ENCODE measurements at places on chromosomes 1 and 21.

- DNase-seq, result no peak
Measured at GRCh38 chr1:112904831-112905261, 51.1 kb downstream of the SLC16A1 start.

DNA sequence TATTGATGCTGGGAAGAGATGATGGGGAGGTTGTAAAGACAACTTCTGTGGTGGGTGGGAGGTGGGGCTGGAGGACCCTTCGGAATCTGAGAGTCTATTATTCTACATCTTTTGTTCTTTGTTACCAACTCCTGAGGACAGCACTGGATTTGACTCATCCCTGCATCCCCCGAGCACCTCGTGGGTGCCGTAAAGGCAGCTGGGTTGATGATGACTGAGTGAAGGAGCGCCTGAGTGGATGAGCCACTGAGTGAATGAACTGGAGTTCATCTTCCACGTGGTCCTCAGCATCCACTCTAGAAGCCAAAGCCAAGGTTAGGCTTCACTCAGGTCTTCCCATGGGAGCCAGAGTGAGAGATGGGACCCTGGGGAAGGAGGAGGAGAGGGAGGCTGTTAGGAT is 77.6 kb downstream of the LRRN2 start:
- DNase-seq, result no peak

DNA sequence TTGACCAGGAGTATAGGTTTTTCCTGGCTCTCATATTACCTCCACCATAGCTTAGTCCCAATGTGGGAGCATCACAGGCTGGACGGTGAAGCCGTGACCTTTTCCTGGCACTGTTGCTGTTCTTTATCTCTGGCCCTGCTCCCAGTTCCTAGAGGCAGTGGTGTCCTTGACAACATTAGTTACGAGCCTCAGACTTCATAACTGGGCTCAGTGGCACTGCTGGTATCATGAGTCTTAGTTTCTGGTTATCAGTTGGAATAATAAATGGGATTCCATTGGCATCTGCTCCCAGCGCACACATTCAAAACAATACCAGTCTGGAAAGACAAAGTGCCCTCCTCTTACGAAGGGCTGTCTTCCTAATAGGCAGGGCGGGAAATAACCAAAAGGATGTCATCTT is 8.0 kb downstream of the RNPEP start:
- no peak for DNase-seq

DNA sequence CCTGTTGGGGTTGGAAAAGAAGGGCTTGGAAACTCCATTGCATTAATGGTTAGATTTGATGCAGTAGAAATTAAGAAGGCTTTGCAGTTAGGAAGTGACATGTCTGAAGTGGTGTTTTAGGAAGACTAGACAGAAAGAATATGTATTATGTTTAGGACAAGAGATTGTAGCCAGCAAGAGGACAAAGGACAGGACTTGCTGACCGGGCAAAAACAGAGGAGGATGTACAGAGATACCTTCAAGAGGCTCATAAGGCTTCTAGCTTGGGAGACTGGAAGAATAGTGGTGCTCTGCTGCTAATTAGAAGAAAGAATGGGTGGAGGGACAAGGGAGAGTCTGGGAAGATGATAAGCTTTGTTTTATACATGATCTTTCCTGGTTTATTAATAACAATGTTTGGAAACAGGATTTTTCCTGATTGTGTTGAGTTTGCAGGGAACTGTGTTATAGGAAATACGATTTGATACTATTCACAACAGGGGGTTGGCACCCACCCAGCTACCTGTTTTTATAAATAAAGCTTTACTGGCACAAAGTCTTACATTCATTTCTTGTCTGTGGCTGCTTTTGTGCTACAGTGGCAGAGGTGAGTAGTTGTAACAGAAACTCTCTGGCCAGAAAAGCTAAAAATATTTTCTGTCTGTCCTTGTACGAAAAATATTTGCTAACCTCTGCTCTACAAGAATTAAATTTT is 37.1 kb upstream of the TMCO2 start:
- DNase-seq, result no peak

- no peak for DNase-seq
Measured at GRCh38 chr1:172268237-172268636, 152.2 kb upstream of the C1orf105 start.

DNA sequence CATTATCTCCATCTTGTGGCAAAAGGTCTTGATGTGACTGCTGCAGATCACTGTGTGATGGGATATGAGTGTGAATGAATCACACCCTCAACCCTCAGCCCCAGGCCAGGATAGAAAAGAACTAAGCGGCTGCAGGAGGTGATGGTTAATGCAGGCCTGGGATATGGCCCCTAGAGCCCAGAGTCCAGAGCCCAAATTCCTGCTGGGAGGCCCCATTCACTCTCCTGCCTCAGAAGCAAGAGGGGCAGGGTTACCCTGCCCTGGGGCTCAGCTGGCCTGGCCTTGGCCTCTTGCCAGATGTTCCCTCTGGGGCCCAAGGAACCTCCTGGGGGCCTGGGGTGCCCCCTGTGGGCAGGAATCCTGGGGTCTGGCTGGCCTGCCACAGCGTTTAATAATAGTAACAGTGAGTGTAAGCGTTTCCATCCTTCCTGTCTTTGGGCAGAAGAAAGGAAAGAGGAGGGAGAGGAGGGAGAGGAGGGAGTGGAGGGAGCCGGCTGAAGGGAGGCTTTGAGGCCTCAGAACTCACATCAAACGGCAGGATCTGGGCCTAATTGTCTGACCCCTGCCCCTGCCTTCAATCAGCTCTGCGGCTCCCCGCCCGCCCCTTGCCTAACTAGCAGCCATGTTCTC is 26.2 kb downstream of the DMAP1 start:
- no peak for DNase-seq

GRCh38 chr21:46048926-46049889 is 48.7 kb upstream of the COL6A2 start:
- no peak for DNase-seq

GRCh38 chr1:21449906-21450305 is 10.0 kb downstream of the NBPF3 start:
- DNase-seq, result no peak

DNA sequence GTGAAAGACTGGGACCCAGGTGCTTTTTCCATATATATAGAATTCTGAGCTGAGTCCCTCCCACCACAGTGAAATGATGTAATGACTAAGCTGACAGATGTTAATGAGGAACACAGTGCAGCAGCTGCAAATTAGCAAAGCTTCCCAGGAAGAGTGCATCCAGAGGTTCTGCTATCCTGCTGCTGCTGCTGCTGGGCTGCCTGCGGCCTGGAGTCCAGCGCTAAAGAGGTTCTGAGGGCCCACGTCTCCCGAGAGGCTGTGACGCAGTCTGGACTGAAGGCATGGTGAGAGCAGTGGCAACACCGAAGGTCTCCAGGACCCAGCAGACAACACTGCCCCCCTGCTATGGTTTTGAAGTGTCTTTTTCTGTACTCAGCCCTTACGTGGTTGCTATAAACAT is 63.9 kb downstream of the URB2 start:
- DNase-seq, result no peak

GRCh38 chr1:18079941-18080735 is 27.5 kb upstream of the IGSF21 start:
- no peak for DNase-seq

GRCh38 chr21:36005018-36005417 is 55.3 kb downstream of the SETD4 start:
- DNase-seq, result no peak

- peak; percentile 82 for DNase-seq
Measured at GRCh38 chr1:92484472-92485380, 2.0 kb downstream of the GFI1 start.

DNA sequence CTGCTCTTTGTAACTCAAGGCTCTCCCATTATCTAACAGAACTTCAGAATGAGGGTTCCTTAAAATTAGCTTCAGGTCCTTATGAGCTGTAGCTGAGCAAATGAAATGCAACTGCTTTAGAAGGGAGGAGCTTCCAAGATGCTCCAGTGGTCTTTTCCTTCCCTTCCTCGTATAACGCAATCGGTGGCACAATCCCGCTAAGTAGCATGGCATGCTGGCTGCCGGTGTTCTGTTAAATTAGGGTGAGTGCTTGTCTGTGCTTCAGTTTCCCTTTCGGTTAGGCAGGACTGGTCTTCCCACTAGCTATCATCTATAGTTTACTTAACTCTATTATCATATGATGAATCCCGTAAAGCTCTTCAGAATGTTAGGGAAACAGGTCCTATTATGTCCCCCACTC is 917 bp downstream of the KIAA0040 start:
- peak; percentile 32 for DNase-seq

DNA sequence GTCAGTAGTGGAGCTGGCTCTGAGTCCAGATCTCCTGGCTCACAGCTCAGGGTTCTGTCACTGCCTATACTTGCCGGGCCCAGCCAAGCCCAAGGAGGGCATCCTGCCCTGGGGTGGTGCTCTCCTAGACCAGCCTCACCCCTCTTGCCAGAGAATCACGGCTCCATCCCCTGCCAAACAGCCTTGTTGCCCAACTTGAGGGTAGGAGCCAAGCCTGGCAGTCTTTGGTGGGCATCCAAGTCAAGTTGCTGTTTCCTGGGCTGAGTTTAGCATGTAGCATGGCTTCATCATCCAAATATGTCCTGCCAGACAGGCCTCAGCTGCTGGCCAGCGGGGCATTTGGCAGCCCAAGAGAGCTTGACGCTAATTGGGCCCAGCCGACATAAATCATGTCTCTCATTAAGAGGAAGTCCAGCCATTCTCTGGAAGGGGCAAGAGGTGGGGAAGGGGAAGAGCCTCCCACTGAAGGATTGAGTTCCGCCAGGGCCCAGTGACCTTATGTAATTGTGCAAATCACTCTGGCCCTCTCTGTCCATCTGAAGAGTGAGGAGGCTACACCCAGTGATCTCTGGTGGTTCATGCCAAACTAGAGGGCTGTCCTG is 22.6 kb upstream of the TRABD2B start:
- no peak for DNase-seq

DNA sequence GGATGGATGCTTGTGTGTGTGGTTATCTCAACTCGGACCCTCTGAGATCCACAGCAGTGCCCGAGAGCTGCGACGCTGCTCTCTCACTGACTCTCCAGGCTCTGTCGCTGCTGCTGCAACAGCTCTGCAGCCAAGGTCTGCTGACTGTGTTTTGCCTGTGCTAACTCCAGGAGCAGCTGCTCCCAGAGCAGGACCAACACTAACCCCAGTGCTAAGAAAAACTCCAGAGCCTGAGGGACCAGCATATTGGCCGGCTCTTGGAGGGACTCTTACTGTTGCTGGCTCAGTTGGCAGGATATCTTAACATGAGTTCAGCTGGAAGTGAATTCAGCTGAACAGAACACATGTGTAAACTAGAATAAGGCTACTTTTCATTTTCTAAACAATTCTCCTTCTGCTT is 4.4 kb downstream of the LCE2C start:
- DNase-seq, result no peak

- peak; percentile 82 for DNase-seq
Measured at GRCh38 chr1:148318123-148318903, 164.8 kb downstream of the PPIAL4G start.

DNA sequence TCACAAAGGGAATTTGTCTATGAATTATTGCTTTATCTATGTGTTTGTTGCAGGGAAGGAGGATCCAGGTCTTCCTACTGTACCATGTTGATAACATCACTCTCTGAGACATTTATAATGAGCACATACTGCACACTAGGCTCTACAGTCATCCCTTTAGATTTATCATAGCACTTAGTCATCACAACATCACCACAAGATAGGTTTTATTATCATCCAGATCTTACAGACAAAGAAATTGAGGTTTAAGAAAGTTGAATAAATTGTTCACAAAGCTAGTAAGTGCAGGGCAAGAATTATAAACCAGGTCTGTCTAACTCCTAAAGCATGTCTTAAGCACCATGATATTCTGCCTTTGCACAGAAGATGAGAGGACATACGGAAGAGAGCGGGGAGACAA is 121.1 kb upstream of the ST6GALNAC5 start:
- no peak for DNase-seq

DNA sequence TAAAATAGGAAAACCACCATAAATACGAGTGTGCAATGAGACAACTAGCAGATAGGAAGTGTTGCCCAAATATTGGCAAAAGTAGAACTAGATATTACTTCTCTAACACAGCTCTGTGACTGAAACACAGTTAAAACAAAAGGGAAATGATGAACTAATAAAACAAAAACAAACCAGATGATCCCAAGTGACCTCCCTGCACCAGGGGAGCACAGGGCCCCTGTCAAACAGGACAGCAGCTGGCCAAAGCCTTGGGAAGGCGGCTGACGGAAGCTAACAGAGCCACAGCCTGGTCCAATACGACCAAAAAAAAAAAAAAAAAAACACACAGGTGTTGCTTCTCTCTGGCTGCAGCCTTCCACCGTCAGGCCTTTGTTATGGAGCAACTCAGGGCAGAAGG is 17.8 kb downstream of the ZBTB17 start:
- no peak for DNase-seq

- no peak for DNase-seq
Measured at GRCh38 chr1:156004843-156005584, 15.7 kb downstream of the SSR2 start.

DNA sequence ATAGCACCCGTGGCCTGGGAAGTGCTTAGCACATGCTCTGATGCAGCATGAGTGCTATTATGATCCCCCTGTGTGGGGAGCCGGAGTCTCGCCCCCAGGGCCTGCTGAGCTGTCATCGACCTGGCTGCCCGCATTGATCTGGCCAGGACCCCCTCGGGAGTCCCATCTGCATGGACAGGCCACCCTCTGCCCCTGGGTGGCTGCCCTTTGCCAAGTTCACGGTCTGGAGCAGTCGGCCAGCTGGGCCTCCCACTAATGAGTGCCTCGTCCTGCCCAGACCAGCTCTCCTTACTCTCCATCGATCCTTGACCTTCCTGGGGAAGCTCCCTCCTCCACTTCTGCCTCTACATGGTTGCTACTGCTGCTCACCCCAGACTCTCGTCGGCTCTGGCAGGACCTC is 121.8 kb upstream of the RUNX3 start:
- DNase-seq, result no peak

GRCh38 chr1:10686404-10687040 is 109.9 kb downstream of the CASZ1 start:
- no peak for DNase-seq

- no peak for DNase-seq
Measured at GRCh38 chr1:83897516-83897915, 101.4 kb downstream of the TTLL7 start.

GRCh38 chr1:5571861-5572401 is 420.3 kb downstream of the NPHP4 start:
- no peak for DNase-seq

DNA sequence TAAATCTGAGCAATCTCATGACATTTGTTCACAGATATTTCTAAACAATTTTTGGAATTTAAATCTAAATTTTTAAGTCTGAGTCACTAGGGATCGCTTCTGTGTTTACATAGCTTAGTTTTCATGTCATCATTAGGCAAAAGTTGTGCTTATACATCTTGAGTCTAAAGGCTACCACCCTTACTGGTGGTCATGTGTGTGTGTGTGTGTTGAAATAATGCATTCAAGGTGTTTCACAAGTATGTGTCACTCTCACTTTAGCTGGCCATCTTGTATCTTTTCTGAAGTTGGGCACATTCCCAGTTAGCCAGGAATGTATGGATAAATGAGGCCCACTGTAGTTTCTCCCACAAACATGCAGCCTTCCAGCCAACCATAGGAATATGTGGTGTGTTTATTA is 1162.5 kb upstream of the PRMT6 start:
- DNase-seq, result no peak

- peak; percentile 83 for DNase-seq
Measured at GRCh38 chr1:6475381-6476133, 9.6 kb upstream of the TNFRSF25 start.

GRCh38 chr1:245972476-245972875 is 534.6 kb downstream of the SMYD3 start:
- no peak for DNase-seq

GRCh38 chr1:159699653-159700052 is 14.7 kb downstream of the CRP start:
- no peak for DNase-seq

- DNase-seq, result peak; percentile 34
Measured at GRCh38 chr1:32984455-32985171, 20.0 kb upstream of the RNF19B start.
